ENCODE measurements at places on chromosomes 1 and 21.

DNA sequence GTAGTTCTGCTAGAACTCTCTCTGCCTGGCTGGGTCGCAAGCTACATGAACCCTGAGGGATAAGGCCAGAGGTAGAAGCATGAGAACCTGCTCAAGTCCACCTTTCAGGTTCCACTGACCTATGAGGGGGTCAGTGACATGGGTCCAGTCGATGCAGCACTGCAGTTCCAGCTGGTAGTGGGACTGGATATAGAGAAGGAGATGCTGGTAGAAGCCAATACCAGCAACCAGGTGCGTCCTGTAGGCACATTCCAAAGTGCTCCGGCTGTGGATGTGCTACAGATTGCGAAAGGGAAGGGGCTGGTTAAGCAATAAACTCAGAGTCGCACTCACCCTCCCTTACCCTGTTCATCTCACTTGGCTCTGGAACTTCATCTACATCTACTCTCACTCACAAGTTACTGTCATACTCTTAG lies 5.7 kb downstream of the SMG5 start:
- no peak for DNase-seq

DNA sequence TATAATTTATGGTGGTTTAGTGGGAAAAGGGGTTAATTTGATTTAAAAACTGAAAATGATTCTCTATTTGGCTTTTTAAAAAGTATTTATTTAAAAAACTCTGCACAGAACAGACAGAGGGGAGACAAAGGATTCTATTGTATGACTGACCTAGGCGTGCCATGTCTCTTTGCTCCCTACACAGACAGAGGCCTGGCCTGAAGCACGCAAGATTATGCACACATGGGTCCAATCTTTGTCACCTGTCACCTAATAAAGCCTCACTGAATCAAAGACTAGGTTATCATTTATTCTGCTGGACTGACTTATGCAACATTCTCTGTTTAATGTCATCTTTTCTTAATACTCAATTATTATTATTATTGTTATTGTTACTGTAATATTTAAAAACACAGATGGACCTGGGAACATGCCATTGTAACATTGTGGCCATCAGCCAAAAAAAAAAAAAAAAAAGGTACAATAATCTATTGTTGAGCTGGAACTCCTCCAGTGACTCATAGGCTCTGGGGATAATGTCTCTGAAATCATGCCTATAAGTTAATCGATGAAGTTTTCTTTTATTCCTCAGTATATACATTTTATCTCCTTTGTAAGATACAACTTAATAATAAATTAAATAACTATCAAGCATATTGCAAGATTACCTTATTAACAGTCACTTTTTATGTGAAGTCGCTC lies 112.1 kb downstream of the RUNX1 start:
- DNase-seq: no peak

DNA sequence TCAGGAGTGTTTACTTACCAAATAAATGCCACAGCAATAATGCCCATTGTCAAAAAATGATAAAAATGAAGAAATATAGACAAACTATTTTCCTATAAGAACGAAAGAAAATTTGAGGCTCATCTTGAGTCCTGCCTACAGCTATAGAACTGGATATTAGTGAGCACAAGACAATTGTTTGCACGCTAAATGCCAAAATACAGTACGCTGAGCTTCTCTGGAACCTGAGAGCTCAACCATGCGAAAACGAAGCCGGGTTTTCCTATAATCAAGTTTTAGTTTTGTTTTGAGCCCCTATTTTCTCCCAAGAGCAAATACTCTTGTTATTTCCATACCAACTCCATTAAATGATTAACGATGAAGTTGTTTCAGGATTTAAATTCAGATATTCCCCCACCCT lies 42.0 kb upstream of the CCSAP start:
- no peak for DNase-seq

DNA sequence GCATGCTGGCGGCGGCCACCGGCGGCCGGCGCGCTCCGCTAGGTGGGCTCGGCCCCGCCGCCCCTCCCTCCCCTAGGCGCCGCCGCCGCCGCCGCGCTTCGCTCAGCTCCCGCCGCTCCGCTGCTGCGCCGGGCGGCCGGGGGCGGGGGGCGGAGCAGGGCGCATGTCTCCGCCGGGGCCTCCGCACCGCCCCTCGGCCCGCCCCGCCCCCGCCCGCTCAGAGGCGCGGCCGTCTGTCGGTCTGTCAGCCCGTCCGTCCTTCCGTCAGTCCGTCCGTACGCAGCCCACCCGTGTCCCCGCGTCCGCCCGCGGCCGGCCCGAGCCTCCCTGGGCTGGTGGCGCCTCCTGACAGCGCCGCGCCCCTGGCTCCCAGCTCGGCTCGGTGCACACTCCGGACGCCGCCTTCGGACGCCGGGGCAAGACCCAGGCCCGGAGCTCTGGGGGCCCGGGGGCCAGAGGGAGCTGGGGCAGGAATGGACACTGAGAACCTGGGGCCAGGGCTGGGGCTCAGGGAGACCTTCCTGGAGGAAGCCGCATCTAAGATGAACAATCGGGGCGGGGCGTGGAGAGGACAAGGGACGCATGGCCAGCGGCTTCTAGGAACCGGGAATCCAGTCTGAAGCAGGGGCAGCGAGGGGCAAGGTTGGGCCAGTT lies at the start of gene GPR153:
TSS of gene GPR153 (minus strand) at position 138 of the 654 bp plus-strand sequence. CDS start 6,193 bp downstream, outside the sequence.
- DNase-seq: no peak

- DNase-seq: no peak
Measured at GRCh38 chr1:19448491-19449439, 36.6 kb downstream of the CAPZB start.

DNA sequence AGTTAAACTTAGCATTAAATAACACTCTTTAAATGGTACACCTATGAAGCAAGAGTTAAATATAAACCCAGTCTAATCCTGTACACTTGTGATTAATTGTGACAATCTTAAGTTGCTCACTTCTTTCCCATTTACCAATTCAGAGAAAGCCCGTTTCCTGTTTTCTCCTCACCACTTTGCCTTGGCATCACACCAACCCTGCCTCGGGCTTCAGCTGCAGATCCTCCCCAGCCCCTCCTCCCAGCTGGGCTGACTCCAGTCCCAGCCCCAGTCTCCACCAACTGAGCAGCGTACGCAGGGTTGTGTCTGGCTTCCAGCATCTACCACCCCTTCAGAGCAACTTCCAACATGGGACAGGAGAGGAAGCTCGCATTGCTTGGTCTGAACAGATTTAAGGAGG lies 4.1 kb downstream of the PYCR2 start:
- no peak for DNase-seq

DNA sequence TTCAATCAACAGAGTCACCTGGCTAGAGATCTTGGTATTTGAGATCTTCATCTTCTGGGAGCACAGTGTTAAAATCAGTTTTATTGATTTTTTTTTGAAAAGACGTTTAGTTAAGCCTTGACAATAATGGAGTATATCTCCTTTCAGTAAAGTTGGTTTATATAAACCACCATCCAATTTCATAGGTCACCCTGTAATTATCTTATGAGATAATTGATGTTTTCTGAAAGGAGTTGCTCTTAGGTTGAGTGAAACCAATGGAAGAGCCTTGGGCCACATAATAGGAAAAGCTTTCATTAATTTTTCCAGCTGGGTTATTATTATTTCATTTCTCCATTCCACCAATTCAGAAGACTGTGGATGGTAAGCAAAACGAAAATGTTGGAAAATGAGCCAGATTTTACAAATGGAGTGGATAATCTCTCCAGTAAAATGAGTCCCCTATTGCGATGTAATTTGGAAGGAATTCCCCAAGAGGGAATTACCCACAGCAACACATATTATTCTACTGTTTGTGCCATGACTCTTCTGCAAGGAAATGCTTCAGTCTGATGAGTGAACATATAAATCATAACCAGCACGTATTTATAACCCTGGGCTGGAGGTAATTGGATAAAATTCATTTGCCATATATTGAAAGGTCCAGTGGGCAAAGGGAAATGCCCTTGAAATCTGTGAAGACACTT lies 46.2 kb upstream of the TINAGL1 start:
- DNase-seq: no peak

- DNase-seq: no peak
Measured at GRCh38 chr1:117113199-117113598, 8.3 kb downstream of the TRIM45 start.

GRCh38 chr1:19616489-19616888 lies 27.6 kb upstream of the NBL1 start:
- no peak for DNase-seq

GRCh38 chr1:50328552-50328951 lies 94.7 kb downstream of the DMRTA2 start:
- no peak for DNase-seq

DNA sequence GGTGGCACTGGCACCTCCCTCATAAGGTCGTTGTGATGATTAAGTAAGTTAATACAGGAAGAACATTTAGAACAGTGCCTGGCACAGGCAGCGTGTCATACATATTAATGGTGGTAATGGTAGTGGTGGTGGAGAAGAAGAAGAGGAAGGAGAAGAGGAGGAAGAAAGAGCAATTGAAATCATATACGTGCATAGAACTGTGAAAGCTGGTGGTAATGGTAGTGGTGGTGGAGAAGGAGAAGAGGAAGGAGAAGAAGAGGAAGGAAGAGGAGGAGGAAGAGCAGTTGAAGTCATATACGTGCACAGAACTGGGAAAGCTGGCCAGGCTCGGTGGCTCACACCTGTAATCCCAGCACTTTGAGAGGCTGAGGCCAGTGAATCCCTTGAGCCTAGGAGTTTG lies 121.3 kb upstream of the HOOK1 start:
- no peak for DNase-seq

DNA sequence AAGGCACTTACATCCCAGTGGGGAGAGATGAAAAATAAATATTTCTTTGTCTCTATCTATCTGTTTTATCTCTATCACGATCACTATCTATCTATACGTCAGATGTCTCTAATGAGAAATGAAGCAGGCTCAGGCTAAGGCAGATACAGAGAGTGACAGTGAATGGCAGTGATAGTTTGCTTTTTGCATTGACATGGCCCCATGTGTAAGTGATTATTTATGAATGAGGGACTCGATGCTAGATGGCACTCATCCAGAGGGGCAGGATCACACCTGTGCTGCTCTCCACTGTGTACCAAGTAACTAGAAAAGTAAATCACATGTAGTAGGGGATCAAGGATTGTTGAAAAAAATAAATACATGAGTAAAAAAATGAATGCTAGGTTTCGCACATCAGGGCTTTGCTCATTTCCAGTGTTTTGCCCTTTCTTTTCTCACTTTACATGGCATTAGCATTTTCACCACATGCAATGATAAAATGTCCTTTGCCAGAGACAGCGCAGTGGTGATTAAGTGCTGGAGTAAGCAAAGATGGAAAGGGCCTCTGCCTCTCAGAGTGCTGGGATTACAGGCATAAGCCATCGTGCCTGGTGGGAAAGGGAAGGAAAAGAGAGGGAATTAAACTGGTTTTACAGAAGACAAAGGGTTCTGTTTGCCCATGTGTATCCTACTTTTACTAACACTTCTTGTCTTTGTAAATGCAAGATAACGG lies 16.5 kb downstream of the TBX19 start:
- no peak for DNase-seq

- DNase-seq: no peak
Measured at GRCh38 chr1:20654104-20654690, 7.0 kb downstream of the DDOST start.

DNA sequence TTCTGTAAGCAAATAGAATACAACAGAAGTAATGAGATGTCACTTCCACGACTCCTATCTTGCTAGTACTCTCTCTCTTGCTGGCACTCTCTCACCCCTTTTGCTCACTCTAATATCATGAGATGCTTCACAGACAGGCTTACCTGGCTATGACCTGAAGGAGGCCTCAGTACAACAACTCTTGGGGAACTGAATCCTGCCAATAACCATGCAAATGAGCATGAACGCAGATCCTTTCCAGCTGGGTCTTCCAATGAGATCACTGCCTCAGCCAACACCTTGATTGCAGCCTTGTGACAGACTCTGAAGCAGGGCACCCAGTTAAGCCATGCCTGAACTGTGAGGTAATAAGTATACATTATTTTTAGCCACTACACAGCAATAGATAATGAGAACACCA lies 53.1 kb upstream of the ADAR start:
- DNase-seq: no peak

- DNase-seq: no peak
Measured at GRCh38 chr1:181159451-181160140, 71.1 kb downstream of the IER5 start.

DNA sequence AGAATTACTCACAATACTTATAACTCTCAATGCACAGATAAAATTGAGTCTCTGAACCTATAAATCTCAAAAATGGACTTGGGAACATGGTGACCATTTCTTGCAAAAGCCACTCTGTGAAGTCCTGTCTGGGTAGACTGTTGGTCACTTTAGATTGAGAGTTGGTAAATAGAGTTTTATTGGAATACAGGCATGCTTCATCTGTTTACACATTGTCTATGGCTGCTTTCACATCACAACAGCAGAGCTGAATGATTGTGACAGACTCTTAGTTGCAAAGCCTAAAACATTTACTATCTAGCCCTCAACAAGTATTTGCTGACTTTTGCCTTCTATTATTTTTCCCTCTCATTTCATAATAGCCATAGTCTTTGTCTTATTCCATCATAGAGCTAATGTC lies 24.1 kb upstream of the ASPM start:
- no peak for DNase-seq

GRCh38 chr1:36115200-36115669 lies 9.8 kb downstream of the COL8A2 start:
- DNase-seq: no peak

DNA sequence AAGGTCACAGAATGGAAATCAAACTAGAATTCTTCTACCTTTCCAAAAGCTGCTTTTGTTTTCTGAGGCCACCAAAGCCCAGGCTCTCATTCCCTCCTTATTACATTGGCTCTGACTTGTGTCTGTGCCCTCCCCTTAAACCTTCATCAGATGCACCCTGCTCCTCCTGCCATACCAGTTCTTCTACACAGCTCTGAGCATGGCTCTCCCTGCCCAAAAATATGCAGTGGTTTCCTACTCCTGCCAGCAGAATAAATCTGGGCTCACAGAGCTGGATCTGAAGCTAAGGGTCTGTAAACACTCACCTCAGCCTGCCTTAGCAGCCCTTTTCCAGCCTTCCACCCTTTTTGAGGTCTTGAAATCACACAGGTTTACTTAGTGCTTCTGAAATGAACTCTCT lies 55.0 kb downstream of the TTC3 start:
- no peak for DNase-seq

All from stimulated activated CD4-positive, alpha-beta T cell treated with anti-CD3 and anti-CD28 coated beads, TNF-alpha, amount 100 ng/mL, for 1 hour (primary cell).